ENCODE measurements at places on chromosomes 2 and 18. TPM values are rescaled to one million over a fixed set of nuclear protein-coding genes. Genes with fewer than 3 reads are reported as not detected.

Gene TXNDC2
- not detected for total RNA-seq

Gene PAIP2B
- 0.27 TPM for total RNA-seq

Gene GKN2
- total RNA-seq: not detected

Gene CACNB4
- total RNA-seq: not detected

Gene DLX2
- not detected for total RNA-seq

Gene SCN9A
- total RNA-seq: 0.30 TPM

Gene GPR155
- total RNA-seq: 0.74 TPM

Gene SULT1C4
- total RNA-seq: 4.1 TPM

Gene GAREM2
- total RNA-seq: 0.25 TPM

Gene RSAD2
- 15.7 TPM for total RNA-seq

Gene DYNAP
- total RNA-seq: not detected

Gene SRD5A2
- not detected for total RNA-seq

Gene TCF23
- not detected for total RNA-seq

Gene STAT4
- total RNA-seq: not detected

Gene ATP6V1B1
- not detected for total RNA-seq

Gene UGT1A4
- not detected for total RNA-seq

Gene ALPP
- not detected for total RNA-seq

Gene FRZB
- 0.15 TPM for total RNA-seq

Gene IL1R2
- not detected for total RNA-seq

Gene CTDP1
- 22.5 TPM for total RNA-seq

Gene SERPINB2
- 5.7 TPM for total RNA-seq

Gene CYP27C1
- total RNA-seq: not detected

Gene BAZ2B
- 20.9 TPM for total RNA-seq

Gene MEMO1
- 65.5 TPM for total RNA-seq

Gene ASXL3
- not detected for total RNA-seq
